Right renal cortex interstitium (tissue), 3 donors: ENCODE measurements at places on chromosomes 7 and 10. TPM values are rescaled to one million over a fixed set of nuclear protein-coding genes. Genes with fewer than 3 reads are reported as not detected.

- no peak for DNase-seq
Measured at GRCh38 chr10:1151076-1152033, 95.2 kb downstream of the WDR37 start.

GRCh38 chr10:4708123-4708759 is 117.8 kb upstream of the AKR1E2 start:
- DNase-seq: no peak

FAM241B gene
- polyA plus RNA-seq: 11.4 TPM

- no peak for DNase-seq
Measured at GRCh38 chr10:34880817-34881216, 65.7 kb upstream of the PARD3 start.

DNA sequence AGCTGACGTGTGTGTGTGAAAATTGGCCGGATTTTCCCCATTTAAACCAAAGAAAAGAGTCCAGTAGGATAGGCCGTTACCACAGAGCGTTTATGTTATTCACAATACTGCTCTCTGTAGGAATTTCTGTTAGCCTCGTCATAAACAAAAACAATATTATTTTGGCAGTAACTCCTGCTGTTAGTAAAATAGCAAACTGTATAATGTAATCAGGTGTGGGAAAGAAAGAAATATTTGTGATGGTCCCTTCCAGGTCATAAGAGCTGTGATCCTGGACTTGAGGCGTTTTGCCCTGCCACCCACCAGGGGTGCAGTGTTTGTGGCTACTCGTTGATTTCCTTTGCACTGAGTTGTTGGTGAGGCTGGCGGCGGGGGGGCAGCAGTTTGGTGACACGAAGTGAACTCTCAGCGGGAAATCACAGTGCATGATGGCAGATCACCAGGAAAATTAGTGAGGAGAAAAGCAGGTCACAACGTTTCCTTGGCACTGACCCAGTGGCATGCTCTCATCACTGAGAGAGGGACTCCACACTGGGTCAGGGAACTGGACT is 2.8 kb downstream of the EEPD1 start:
- DNase-seq: no peak

DNA sequence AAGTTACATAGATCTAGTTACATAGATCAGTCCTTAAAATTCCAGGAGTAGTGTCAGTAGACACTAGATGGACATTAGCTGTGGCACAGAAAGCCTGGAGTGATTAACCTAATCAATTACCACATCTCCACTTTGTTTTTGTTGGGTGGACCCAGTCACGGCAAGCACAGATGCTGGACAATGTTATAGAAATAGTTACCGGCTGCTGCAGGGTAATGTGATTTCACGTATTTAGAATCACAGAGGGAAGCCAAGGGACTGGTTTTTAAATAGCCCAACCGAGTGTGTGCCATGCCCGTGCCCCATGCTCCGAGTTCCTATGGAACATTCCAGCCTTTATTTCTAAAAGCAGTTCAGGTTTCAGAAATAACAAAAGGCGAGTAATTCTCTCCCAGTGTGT is 2.8 kb downstream of the LGI1 start:
- DNase-seq: no peak

DNA sequence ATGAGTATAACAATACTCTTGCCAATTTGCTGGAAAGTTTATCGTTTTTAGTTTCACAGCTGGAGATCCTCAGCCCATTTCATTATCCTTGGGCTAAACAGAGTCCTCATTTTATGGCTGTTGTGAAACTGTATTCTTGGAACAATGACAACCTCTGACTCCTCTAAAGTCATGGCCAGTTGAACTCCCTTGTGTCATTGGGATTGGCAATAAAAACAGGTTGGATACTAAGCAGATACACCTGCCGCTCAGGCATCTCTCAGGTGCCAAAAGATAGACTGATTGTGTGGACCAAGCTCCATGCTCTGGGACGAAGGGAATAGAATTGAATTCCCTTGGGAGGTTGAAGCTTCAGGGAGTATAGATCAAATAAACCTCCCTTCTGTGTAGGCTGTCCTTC is 182.2 kb downstream of the WDR11 start:
- DNase-seq: no peak

GRCh38 chr7:2939193-2939885 is 95.2 kb upstream of the GNA12 start:
- DNase-seq: no peak

DNA sequence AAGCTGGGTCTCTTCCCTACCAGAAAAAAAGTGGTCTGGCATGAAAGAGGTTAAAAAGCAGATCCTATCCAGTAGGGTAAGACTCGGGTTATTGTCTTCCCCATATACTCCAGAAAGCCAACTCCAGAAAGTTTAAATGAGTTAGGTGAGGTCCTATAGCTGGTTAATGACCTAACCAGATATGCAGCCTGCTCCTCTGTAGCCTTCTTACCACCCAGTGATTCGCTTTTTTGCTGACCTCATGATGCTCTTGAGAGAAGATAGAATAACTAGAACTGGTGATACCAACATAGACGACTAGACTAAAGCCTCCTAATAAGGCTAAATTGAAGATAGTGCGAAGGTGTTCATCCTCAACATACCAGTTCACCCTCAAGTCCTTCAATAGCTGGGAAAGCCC is 675 bp upstream of the GIMAP1 start:
- DNase-seq: no peak

- DNase-seq: no peak
Measured at GRCh38 chr10:52078397-52078937, 235.6 kb upstream of the DKK1 start.

LDB3 gene
- 1.7 TPM for polyA plus RNA-seq

DNA sequence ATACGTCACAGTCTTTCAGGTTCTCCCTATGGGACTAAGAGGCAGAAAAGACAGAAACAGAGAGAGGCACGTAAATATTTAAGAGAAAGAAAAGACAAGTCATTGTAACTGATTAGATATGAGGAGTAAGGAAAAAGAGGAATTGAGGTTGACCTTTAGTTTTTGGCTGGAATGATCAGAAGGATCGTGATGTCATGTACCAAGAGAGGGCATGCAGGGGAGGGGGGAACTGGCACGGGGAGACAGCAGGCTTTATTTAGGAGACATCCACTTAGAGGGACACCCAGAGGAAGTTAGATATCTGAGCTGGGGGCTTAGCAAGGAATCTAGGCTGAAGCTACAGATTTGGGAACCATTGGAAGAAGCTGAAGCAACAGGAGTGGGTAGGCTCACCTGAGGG is 9.2 kb upstream of the LRRC20 start:
- no peak for DNase-seq

GRCh38 chr10:17910125-17910789 is 41.5 kb upstream of the SLC39A12 start:
- DNase-seq: peak; percentile 16

GRCh38 chr7:158351051-158351450 is 236.6 kb downstream of the PTPRN2 start:
- no peak for DNase-seq

GIMAP5 gene
- 6.9 TPM for polyA plus RNA-seq

SAP25 gene
- 1.7 TPM for polyA plus RNA-seq

ACTL6B gene
- not detected for polyA plus RNA-seq

- no peak for DNase-seq
Measured at GRCh38 chr10:79077488-79078173, 8.9 kb downstream of the ZMIZ1 start.

YKT6 gene
- 77.6 TPM for polyA plus RNA-seq

DNA sequence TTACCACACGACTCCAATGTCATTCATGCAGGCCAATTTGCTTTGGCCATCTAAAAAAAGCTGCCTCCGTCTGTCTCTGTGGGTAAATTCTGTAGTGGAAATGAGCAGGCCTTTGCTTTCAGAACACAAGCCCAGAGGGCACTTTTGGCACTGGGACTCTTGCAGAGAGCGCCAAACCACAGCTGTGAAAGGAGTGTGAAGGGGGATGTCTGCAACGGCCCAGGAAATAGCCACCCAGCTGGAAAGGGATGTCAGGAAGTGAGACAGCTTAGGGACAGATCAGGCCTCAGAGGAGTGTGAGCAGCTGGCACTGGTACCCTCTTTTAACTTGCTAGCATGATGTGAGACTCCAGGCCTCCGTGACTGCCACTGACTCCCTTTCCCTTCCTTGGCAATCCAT is 152.4 kb downstream of the DKK1 start:
- no peak for DNase-seq

TAX1BP1 gene
- 143 TPM for polyA plus RNA-seq

GRCh38 chr7:76211216-76211615 is 9.5 kb downstream of the SRRM3 start:
- no peak for DNase-seq

DNA sequence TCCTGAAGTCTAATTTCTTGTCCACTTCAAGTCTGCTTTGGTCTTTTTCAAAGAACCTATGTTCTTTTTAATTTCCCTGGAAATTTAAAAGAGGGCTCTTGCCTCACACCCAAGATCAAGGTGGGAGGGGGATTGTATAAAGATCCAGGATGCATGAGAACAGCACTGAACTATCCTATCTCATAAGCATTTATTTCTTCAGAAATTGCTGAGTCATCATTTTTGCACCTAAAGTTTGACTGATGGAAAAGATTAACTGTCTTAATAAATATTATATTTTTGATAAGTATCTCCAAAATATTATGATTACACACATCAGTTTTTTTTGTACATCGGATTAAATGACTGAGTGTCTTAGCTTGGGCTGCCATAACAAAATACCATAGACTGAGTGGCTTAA is 90.5 kb downstream of the RPS24 start:
- no peak for DNase-seq

GRCh38 chr10:26844396-26844975 is 16.3 kb downstream of the ABI1 start:
- no peak for DNase-seq

GRCh38 chr7:38187794-38188440 is 9.9 kb downstream of the STARD3NL start:
- no peak for DNase-seq

OPN1SW gene
- polyA plus RNA-seq: 1.2 TPM

SCRN1 gene
- 67.9 TPM for polyA plus RNA-seq

DNA sequence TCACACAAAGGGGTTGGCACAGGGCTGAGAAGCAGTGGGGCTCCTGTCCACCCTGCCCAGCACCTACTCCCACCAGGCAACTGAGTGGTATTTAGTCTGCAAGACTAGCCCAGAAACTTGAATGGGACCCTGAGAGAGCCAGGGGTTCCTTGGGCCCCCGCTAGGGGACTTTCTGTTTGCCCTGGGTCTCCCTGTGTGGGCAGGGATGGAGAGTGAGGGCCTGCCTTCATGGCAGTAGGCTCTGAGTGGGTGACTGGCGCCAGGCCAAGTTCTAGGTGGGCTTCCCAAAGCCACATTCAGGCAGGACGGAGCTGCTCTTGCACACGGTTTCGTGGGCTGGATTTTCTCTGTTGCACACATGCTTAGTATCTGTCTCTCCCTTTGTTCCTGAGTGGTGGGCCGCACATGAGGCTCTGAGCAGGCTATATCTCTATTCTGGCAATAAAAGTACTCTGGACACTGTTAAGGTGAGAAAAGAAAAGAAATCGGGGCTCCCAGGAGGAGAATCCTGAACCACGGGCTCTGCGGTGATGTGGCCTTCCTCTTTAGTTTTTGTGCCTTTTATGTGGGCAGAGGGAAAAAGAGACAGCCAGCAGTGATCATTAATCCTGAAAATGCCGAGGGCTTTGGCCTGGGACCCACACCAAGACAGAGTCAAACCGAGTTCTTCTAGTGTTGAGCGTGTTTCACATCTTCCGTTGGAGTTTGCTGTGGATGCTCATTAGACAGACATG is 26.9 kb downstream of the IL2RA start:
- DNase-seq: no peak

- DNase-seq: no peak
Measured at GRCh38 chr10:48568546-48568945, 36.3 kb downstream of the ARHGAP22 start.

- DNase-seq: no peak
Measured at GRCh38 chr10:112370424-112370819, 3.5 kb upstream of the ACSL5 start.

- DNase-seq: no peak
Measured at GRCh38 chr7:103894656-103895596, 94.5 kb downstream of the RELN start.

DNA sequence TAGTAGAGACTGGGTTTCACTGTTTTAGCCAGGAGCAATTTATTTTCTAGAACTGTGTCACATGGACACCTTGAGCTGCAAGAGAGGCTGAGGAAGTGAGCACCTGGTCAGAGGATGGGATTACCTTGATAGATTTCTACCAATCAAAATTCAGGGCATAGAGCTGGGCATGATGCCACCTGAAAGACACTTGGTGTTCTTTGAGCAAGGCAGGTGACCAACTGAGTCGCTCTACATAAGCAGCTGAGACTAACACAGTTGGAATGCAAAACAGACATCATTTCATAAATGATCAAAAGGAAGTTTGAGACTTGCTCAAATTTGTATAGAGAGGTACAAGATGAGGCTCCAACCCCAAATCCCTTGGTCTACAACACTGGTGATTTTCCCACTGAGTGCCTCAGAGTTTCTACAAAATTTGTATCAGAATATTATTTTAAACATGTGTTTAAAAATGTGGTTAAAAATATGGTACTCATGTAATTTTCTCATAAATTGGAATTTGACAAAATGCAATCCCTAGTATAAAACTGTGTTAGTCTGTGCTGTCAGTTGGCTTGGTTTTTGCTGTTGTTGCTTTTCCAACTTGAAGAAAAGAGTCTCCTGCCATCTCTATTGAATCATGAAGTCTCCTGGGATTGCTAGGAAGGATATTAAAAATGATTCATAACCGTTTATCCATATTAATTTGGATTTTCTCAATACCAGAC is 156.4 kb upstream of the MDFIC start:
- DNase-seq: no peak

GRCh38 chr7:25886387-25887240 is 265.4 kb upstream of the NFE2L3 start:
- no peak for DNase-seq

TMEM176B gene
- polyA plus RNA-seq: 80.2 TPM

LRRC61 gene
- 27.1 TPM for polyA plus RNA-seq

GRCh38 chr10:15344256-15344875 is 26.7 kb downstream of the FAM171A1 start:
- DNase-seq: no peak

DNA sequence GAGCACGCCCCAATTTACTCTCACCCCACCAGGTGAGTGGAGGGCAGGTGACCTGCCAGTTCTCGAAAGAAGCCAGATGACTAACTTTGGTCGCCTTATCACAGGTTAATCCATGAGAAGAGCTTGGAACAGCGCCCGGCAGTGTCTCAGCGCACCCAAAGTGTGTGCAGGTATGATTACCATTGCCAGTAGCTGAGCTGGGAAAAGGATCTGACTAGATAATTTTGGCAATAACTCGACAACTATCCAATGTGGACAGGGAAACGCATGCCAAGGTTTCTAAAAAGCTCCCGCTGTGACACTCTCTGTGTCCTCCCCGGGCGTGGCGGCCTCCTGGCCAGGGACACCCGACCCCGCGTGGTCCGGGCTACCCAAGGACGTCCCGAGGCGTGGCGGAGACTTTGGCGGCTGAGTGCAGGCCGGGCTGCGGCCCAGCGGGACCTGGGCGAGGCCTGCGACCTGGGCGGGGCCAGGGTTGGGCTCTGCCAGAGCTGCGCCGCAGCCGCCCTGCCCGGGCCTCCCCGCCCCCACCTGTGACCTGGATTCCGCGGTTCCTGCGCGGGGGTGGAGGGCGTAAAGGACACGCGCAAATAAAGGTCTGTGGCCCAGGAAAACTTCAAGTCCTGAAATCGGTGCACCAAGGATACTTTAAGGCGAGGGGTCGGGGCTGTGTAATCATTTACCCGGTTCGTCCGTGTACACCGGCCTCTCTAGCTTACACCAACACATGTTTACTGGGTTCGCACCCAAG is 13.7 kb upstream of the WAPL start:
- no peak for DNase-seq

- DNase-seq: no peak
Measured at GRCh38 chr7:51817694-51818225, 501.2 kb upstream of the COBL start.

RGR gene
- polyA plus RNA-seq: not detected
